ENCODE measurements at places on chromosomes 12 and 14.

DNA sequence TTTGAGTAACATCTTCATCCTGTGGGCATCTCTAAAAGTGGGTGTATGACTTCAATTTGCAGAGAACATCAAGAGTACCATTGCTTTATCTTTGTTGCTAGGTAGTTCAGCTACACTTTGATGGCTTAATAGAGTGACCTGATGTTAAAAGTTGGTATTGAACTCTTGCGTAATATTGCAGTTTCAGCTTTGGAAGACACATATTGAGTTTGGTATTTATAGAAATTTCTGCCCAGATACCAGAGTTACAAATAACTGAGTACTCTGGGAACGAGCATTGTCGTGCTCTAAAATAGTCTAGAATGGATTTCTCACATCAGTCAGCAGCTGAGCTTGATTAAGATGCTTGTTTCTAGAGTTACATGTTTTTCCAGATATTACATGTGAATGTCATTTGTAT, 24.8 kb upstream of the AKAP5 start:
- no peak for DNase-seq

- no peak for DNase-seq
These were observed 638.5 kb upstream of the MIS18BP1 start for GRCh38 chr14:45891417-45892080.

DNA sequence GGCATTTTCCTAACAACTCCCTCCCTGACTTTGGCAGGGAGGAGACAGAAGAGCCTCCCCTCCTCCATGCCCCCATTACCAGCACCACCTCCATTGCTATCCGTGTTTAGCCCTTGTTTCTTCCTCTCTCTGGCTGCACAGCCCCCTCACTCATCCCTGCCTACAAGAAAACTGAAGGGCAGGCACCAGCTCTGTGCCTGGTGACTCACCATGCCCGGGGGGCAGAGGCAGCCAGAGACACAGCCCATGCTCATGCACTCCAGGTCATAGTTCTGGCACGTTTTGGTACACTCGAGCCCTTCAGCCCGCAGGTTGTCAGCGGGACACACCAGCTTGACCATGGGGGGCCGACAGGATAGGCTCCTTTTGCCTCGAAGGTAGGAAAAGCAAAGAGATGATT, 80.4 kb downstream of the VWF start:
- no peak for DNase-seq

- DNase-seq, result no peak
These were observed 96.9 kb downstream of the NTN4 start for GRCh38 chr12:95693689-95694088.

GRCh38 chr12:103696101-103696500, 109.0 kb downstream of the STAB2 start:
- DNase-seq, result no peak

DNA sequence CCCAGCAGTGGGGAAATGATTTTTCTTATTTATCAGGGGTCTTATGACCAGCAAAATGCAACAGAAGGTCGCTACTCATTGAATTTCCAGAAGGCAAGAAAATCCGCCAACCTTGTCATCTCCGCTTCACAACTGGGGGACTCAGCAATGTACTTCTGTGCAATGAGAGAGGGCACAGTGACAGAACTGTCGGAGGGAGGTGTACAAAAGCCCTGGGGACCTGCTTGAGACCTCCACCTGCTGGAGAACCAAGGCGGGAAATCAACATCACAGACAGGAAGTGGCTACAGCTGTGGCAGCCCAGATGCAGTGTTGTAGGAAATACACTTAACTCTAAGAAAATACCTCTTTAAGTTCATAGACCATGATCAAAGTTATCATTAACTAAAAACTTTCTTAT, 250.9 kb upstream of the OR4E1 start:
- peak; percentile 10 for DNase-seq

DNA sequence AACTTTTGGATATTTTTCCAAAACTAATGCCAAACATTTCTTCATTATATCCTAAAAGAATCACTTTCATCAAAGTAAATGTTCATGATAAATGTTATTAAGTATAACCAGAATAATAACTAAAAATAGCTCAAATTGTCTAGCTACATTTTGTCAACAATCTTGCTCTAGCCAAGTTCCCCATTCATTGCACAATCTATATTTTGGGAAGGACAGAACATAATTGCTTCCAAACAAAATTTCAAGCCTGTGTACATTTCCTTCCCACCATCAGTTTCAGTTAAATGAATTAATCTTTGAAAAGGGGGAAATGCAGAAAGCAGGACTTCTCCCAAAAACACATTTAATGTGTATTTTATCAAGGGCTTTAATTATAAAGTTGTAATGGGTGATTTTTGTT, 98.0 kb upstream of the PLEKHG7 start:
- no peak for DNase-seq

GRCh38 chr12:46024099-46024498, 33.7 kb upstream of the SCAF11 start:
- no peak for DNase-seq

DNA sequence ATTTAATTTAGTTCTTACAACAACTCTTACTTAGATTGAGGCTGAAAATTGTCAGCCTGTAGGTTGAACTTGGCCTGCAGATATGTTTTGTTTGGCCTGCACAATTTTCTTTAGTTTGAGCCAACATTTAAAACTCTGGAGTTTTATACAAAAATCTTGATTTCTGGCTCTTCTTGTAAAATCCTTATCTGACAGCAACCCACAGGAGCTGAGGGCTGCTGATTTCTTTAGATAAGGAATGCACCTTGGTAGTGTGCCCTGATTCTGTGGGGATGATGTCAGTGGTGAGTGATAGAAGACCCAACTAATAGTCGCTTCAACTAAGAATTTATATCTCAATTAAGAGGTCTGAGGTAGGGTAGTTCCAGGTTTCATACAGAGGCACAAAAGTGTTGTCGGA, 49.5 kb downstream of the SOCS2 start:
- DNase-seq, result no peak

DNA sequence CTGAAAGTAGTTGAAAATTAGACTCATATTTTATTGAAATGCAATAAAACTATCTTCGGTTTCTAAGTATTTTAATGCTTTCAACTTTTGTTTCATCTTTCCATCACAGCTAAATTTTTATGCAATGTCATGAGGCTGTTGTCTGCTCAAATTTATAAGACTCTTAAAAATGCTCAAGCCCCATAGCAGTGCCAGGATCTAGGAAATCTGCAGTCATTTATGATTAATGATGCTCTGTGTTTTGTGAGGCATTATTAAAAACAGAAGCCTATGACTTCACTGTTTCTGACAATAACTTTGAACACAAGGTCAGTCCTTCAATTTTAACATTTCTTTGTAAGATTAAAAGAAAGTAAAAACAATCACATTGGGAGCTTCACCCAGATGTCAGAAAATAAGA, 112.5 kb downstream of the ALX1 start:
- no peak for DNase-seq

- DNase-seq, result peak; percentile 46
These were observed 53.5 kb downstream of the PHLDA1 start for GRCh38 chr12:75977952-75978671.

DNA sequence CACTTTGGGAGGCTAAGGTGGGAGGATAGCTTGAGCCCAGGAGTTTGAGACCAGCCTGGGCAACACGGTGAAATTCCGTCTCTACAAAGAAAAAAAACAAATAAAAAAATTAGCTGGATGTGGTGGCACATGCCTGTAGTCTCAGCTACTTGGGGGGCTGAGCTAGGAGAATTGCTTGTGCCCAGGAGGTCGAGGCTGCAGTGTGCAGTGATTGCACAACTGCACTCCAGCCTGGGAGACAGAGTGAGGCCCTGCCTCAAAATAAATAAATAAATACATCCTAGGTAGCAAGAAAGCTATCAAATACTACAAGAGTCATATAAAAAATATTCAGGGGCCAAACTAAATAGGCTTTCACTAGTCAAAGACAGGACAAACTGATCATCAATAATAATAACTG, 6.2 kb downstream of the KLHL28 start:
- DNase-seq, result no peak

DNA sequence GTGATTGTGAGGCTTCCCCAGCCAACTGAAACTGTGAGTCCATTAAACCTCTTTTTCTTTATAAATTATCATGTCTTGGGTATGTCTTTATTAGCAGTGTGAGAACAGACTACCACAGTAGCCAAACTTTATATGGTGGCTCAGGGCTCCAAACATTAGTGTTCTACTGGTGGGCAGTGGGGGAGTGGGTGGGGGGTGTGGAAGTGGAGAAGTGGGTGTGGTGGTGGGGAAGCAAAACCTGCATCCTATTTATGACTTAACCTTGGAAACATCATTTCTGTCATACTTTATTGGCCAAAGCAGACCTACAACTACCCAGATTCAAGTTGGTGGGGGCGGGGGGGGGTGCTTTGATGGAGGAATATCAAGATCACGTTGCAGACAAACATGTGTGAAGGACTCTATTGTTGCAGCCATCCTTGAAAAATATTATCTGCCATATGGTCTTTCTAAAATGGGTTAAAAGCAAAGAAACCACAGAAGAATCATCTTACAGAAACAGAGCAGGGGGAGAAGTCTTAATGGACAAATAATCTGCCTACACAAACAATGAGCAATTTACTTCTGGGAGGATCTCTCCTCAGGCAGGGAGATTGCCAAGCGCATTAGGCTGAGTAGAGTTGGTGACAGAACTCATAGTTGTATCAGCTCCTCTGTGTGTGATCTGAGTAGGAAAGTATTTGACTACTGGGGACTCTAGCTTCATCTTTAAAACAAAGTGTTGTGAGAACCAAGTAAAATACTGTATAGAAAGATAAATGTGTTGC, 1.4 kb upstream of the PWP1 start:
- no peak for DNase-seq

- DNase-seq, result no peak
These were observed 168.7 kb upstream of the PDZRN4 start for GRCh38 chr12:41019461-41019860.

GRCh38 chr14:71703477-71703876, 228.8 kb upstream of the RGS6 start:
- no peak for DNase-seq

DNA sequence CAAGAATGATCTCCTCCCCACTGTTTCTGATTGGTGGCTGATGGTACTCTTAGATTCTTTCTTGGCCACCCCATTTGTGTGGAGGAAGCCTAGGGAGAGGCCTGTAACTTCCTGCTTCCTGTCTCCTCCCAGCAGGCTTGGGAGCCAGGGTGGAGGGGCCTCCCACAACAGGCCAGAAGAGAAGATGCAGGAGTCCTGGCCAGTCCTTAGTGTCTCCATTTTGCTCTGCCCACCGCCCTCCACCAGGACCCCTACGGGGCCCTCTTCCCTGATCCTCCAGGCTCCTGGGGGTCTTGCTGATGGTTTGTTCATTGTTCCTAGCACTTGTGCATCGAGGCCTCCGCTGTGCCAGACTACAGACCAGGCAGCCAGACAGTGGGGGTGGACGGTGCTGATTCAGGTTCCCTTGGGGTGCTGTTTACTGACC, 6.8 kb downstream of the TSPAN9 start:
- DNase-seq, result no peak

- DNase-seq, result no peak
These were observed 48.3 kb downstream of the NFKBIA start for GRCh38 chr14:35355981-35356841.

DNA sequence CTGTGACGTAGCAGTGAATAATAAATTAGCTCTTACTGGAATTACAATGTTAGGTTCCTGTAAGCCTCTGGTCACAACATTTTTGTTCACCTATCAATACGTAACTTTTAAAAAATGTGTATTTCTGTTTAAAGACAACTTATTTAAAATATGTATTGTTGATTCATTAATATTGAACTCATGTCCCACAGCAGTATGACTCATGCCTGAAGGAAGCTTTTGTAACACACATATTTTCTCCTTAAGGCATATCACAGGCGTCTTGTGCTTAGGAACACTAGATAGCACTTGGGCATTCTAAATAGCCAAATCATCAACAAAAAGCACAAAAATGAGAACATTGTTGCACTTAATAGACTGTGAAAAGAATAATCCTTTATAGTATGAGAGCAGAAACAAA, 92.5 kb downstream of the GPHN start:
- no peak for DNase-seq

- no peak for DNase-seq
These were observed 26.1 kb downstream of the LEMD3 start for GRCh38 chr12:65195387-65196055.

- no peak for DNase-seq
These were observed 2.1 kb upstream of the AQP6 start for GRCh38 chr12:49970658-49971057.

- DNase-seq, result no peak
These were observed 71.9 kb downstream of the TUNAR start for GRCh38 chr14:95948558-95948981.

- DNase-seq, result no peak
These were observed 60.2 kb downstream of the SYNE3 start for GRCh38 chr14:95456281-95456680.

GRCh38 chr12:53290661-53291060, 4.7 kb upstream of the PFDN5 start:
- DNase-seq, result no peak

GRCh38 chr12:42587601-42588523, 1.7 kb downstream of the PRICKLE1 start:
- no peak for DNase-seq

GRCh38 chr12:77592836-77593235, 237.9 kb upstream of the NAV3 start:
- DNase-seq, result no peak

- DNase-seq, result no peak
These were observed at the start of gene DTX3 for GRCh38 chr12:57604454-57604991. DTX3 (plus strand) TSS chr12:57604824; CDS start chr12:57606518, 1,694 bp downstream.

GRCh38 chr12:57404966-57405640, 25.7 kb downstream of the R3HDM2 start:
- DNase-seq, result no peak

DNA sequence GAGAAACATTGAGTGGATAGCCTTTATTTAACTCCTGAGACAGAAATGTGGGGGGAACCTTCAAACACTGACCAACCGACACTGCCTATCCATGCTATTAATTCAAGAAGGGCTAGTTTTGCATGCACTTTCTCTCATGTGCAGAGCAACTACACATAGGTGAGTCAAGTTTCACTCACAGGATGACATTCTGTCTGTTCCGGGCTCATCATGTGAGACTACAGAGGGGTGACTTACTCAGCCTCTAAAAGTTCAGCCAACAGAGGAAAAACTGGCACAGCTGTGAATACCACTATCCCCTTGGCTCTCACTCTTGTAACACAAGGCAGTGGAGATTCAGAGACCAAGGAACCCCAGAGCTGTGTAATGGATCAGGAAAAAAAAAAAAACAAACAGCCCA, 13.3 kb downstream of the BEST3 start:
- no peak for DNase-seq

GRCh38 chr12:15756822-15757221, 32.4 kb downstream of the EPS8 start:
- no peak for DNase-seq

Measured in GF-D8 (cell line).